ENCODE measurements at places on chromosomes 3 and 15.
A peak's percentile ranks its signal among the peaks of the same experiment; 100 is the strongest.

DNA sequence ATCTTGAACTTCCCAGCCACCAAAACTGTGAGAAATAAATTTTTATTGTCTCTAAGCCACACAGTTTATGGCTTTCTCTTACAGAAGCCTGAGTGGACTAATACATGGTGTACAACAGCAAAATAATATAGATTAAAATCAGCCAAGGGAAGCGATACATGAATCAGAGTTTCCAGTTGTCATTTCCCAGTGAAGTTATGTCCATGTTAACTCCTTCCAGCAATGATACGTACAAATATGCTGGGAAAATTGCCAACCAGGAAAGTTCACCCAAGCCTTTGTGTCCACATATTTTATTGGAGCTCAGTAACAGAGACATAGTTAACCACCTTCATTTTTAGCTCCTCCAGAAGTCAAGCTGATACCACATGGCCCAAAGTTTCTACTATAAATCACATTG lies 280.9 kb upstream of the KCNMB2 start:
- DNase-seq, result no peak

GRCh38 chr3:50003216-50003615 lies 63.3 kb downstream of the RBM6 start:
- no peak for DNase-seq

DNA sequence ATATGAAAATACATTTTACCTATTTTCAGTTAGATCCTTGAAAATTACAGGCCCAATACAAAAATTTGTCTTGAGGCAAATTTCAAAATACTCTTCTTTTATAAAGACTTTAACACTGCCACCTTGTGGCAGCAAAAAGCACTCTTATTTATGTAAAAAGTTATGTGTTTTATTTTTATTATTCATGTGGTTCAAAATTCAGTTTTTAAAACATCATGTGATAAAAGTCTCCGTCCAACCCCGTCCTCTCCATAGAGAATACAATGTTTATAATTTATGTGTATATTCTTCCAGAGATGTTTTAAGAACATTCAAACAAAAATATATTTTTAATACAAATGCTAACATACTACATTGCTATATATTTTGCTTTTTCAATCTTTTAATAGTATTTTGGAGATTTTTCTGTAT lies 36.9 kb upstream of the TRIM59 start:
- DNase-seq, result peak; percentile 45

- DNase-seq, result peak; percentile 5
Measured at GRCh38 chr3:9452417-9452816, 55.0 kb downstream of the SETD5 start.

- no peak for DNase-seq
Measured at GRCh38 chr3:156781310-156782230, 44.6 kb upstream of the LEKR1 start.

DNA sequence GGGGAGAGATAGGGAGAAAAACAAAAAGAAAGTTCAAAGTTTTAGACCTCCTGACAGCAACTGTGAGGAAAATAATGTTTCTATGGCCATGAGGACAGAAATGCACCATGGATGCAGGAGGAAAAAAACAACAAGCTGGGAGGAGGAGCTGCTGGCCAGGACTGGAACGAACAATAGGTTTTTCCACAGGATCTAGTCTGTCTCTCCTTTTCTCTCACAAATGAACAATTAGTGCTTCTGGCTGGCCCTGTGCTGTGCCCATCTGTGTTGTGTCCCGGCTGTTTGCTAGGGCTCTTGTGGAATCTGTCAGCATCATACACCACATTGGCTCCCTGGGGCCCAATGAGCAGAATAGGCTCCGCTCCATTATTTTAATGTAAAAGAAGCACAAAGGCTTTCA lies 15.2 kb downstream of the GK5 start:
- DNase-seq, result no peak

GRCh38 chr3:31050296-31050695 lies 155.8 kb upstream of the GADL1 start:
- no peak for DNase-seq

GRCh38 chr3:194328053-194328657 lies 23.0 kb downstream of the CPN2 start:
- no peak for DNase-seq

- no peak for DNase-seq
Measured at GRCh38 chr3:138767498-138768104, 67.1 kb downstream of the PIK3CB start.

GRCh38 chr15:91116113-91117067 lies 16.3 kb downstream of the SV2B start:
- DNase-seq, result no peak

- DNase-seq, result no peak
Measured at GRCh38 chr3:25687742-25688141, 23.0 kb upstream of the TOP2B start.

- DNase-seq, result peak; percentile 37
Measured at GRCh38 chr15:99100245-99101173, 4.4 kb upstream of the SYNM start.

DNA sequence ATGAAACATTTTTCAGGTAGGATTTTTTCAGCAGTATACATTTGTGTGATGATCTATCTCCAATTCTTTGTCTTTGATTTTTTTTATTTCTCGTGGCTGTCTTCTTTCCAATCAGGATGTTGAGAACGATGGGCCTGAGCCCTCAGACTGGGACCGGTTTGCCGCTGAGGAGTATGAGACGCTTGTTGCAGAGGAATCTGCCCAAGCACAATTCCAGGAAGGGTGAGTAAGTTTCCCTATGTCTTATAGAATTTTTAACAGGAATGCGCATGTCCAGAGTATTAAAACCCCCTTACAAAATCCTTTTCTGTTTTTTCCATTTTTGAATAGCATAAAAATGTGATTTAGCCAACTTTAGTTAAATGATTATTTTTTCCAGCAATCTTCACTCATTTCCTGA lies 90.0 kb downstream of the MSL2 start:
- no peak for DNase-seq

Data from CD4-positive, alpha-beta T cell treated with Interleukin-2 at 100 ng/mL for 4 hours (primary cell).